Stimulated activated CD8-positive, alpha-beta memory T cell treated with anti-CD3 and anti-CD28 coated beads, Interleukin-4, amount 100 ng/mL, for 1 hour (primary cell): ENCODE measurements at places on chromosomes 4 and X.

- no peak for DNase-seq
Measured at GRCh38 chr4:81919223-81919622, 447.5 kb upstream of the RASGEF1B start.

- no peak for DNase-seq
Measured at GRCh38 chrX:77389891-77390290, 57.3 kb upstream of the FGF16 start.

- DNase-seq = no peak
Measured at GRCh38 chr4:76523593-76523992, 88.6 kb downstream of the SHROOM3 start.

DNA sequence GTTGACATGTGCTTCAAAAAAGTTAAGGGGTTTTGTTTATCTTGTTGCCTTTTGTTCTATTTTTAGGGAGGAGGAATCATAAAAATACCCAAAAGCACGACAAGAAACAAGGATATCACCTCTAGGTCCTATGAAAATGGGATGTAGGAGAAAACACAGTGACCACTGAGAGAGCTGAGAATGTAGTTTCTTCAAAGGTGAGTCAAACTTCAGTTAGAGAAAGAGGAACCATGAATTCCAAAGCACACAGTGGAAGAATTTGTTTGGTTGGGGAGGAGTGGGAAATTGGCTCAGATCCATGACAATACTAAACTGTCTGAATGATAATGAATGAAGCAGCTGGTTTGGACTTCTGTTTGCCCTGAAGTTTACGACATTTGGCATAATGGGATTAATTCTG, 19.1 kb upstream of the FRYL start:
- DNase-seq = no peak

- no peak for DNase-seq
Measured at GRCh38 chr4:168131196-168131595, 38.9 kb downstream of the ANXA10 start.

GRCh38 chr4:127809173-127809800, 27.2 kb downstream of the HSPA4L start:
- DNase-seq = no peak

GRCh38 chrX:74458736-74459135, 37.4 kb downstream of the SLC16A2 start:
- DNase-seq = no peak

DNA sequence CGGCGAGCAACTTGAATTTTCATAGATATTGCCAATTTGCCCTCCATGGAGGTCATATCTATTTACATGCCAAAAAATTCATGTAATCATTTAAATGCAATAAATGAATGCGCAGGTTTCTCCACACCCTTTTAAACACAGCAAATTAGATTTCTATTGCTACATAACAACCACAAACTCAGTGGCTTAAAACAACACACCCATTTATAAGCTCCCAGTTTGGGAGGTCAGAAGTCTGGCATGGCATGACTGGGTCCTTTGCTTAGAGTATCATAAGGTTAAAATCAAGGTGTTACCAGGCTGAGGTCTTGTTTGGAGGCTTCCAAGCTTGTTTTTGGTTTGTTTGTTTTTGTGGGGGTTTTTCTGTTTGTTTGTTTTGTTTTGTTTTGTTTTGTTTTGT, 49.9 kb upstream of the NYX start:
- no peak for DNase-seq

DNA sequence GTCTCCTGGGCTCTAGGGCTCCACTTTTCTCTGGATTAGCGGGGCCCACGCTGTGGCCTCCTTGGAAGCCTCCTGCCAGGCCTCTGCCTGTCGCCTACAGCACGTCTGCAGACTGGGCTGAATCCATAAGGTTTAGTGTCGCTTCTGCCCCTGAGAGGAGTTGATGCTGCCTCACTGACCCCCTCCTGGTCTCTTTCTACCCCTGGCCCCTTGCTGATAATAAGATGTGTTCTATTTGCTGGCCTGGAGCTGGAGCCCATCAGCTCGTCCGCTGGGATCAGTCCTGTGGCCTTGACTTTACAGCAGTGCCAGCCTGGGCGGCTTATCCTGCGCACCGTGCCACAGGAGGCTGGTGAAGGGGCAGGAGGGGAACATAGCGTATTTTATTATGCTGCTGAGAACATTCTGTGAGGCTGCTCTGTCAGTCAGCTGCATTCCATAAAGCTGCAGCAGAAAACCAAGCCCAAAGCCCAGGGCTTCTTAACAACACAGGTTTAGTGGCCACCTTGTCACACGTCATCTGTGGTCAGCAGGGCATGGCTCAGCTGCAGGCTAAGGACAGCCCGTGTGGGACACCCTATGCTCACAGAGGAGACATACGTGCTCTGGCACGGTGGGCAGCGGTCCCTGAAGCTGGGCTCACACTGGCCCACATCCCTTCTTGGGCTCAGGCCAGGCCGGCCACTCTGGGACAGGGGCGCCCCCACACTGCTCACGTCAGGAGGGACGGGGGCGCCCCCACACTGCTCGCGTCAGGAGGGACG, 29.3 kb upstream of the HGFAC start:
- no peak for DNase-seq

GRCh38 chr4:160611181-160611580, 1508.3 kb downstream of the RAPGEF2 start:
- no peak for DNase-seq

DNA sequence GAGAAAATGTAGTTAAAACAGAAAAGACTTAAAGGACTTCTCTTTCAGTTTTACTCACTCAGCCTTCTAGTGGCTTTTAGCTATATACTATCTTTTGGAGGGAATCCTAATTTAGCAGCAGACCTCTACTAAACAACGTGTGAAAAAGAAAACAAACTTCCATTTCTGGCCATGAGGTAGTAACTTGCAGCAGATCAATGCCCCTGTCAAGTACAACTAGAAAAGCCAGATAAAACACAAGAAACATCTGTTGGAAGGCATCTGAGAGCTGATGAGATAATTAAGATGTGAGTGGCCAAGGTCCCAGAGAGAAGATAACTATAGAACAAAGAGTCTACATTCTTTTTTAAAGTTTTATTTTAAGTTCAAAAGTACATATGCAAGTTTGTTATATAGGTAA, 101.7 kb downstream of the CORIN start:
- DNase-seq = no peak

GRCh38 chrX:135520022-135520552, 373 bp upstream of the INTS6L start:
- DNase-seq = no peak

DNA sequence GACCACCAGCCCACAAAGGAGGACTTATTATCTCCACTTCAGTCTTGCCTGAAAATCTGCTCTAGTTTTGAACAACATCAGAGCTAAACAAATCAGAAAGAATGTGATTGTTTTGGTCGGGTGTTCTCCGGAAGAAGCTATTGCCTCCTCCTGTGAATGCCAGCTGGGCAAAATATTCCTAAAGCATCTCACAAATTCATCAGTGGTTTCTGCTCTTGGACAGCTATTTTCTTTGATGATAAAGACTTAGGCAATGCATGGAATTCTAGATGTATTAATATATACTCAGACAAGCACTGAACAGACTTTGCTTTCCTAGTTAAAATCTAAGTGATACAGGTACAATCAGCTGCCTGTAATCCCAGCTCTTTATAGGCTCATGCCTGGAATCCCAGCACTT, 71.8 kb downstream of the ASMT start:
- no peak for DNase-seq

DNA sequence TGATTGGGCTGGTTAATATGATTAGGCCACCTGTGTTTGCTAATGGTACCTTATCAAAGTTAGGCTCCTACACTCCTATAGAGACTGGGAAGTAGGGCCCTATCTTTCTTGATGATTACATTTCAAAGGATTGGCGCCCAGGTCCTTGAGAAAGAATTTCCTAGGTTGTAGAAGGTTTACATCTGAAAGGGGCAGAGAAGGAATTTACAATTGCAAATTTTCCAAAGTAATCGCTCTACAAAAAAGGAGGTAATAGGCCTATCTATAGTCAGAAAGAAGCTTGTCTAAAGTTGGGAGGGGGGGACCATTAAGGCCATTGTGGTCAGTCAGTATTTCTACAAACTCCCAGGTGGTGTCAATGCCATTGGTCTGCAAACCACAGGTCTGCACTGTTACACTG, 638.4 kb downstream of the IL1RAPL1 start:
- DNase-seq = no peak

DNA sequence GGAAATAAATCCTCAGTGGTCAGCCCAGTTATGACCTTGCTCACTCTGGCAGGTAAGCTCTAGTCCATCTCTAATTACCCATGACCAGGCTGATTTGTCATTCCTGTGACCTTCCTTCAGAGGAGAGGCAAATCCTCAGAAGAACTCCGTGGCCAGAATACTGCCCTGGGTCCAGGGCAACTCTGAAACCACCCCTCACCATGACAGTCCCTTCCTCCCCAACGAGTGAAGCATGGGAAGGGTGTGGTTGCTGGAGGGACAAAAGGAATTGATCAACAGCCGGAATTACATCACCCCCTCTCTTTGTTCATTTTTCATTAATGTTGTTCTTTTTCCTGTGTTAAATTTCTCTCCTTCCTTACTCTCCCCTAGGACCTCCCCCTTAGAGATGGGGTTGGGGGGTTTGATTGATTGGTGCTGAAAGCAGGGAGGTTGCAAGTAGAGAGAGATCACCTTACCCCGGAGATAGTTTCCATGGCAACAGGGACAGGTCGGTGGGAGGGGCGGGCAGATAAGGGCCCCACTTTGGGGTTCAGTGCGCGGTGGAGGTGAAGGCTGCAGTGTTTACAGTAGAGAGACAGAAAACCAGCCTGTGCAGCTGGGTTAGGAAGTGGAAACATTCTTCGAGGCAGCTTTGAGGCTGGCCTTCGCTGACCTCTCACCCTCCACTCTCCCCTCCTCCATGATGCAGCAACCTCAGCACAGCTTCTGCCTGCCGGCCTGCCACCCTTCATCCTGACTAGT, 647.4 kb downstream of the BCOR start:
- no peak for DNase-seq

- no peak for DNase-seq
Measured at GRCh38 chr4:18285357-18285756, 263.8 kb upstream of the LCORL start.

DNA sequence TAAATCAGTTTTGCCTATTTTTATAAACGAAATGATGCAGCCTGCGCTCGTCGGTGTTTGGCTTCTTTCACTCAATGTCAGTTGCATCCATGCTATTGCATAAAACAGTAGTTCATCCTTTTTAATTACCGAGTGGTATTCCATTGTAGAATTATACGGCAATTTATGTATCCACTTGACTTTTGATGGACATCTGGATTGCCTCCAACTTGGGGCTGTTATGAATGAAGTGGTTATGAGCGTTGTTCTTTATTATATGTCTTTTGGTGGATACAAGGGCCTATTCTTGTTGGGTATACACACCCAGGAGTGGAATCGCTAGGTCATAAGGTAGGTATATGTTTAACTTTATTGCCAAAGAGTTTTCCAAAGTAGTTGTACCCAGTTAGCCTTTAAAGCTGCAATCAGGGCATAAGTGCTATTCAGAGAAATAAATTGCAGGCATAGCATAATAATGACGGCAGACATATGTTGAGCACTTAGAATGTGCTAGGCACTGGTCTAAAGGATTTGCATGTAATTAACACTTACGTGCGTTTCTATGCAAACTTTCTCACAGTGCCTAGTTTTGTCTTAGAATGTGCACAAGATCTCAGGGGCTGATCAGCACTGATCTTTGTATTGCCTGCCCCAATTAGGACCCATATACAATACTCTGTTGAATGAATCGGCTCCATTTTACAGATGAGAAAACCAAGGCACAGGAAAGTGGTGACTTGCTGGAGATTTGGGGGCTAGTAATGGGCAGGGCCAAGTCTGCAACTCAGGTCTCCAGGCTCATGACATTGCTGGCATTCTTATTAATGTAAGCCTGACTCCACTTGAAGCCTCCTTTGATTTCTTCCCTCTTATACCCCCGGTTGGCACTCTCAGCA, 407.0 kb downstream of the BCOR start:
- no peak for DNase-seq

GRCh38 chr4:89759426-89759825, 77.5 kb downstream of the SNCA start:
- DNase-seq = no peak

GRCh38 chr4:54271464-54271863, 42.4 kb downstream of the PDGFRA start:
- no peak for DNase-seq

DNA sequence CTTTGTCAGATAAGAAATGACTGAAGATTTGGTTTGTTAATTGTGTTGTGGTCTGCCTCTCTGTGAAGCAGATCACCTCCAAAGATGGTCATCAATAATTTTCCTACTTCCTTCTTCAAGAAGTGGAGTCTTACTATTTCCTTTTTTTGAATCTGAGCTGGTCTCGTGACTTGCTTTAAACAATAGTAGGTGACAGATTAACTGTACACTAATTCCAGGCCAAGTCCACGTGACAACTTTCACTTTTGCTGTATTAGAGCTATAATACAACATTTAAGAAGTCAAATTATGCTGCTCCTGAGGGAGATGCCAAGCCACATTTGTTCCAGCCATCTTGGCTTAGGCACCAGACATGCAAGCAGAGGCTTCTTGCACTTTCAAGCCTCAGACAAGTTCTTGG, 393.8 kb upstream of the GRID2 start:
- DNase-seq = no peak
